ENCODE measurements at places on chromosomes 16 and 17.

DNA sequence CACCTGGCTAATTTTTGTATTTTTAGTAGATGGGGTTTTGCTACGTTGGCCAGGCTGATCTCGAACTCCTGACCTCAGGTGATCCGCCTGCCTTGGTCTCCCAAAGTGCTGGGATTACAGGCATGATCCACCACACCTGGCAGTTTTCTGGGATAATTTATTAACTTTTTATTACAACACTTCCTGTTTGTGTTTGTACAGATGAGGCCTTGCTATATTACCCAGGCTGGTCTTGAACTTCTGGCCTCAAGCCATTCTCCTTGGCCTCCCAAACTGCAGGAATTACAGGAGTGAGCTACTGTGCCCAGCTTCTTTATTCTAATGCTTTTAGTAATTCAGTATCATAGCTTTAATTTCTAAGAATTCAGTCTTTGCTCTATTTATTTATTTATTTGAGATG lies 16.1 kb upstream of the SPN start:
- DNase-seq, result no peak

- peak; percentile 80 for DNase-seq
Measured at GRCh38 chr16:81737885-81738536, 41.1 kb upstream of the PLCG2 start.

GRCh38 chr17:9308069-9308468 lies 267.6 kb downstream of the STX8 start:
- no peak for DNase-seq

GRCh38 chr17:39800540-39800939 lies 62.8 kb downstream of the GRB7 start:
- peak; percentile 17 for DNase-seq

- no peak for DNase-seq
Measured at GRCh38 chr17:14340857-14341754, 40.2 kb downstream of the HS3ST3B1 start.

DNA sequence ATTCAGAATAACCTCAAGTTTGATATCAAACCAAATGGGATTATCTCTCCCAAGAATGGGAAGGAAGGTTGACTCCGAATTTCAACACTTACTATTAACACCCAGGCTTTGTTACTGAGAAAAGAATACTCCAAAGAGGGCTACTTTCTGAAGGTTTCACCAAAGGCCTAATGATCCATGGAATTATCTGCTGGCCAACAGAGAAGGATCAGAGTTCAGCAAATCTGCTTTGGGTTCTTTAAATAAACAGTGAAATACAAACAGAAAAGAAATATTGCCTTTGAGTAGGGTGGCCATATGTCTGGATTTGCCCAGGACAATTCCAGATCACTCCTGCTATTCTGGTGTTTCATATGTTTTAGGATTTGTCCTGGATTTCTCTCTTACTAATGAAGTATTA lies 564.5 kb upstream of the PSMD7 start:
- DNase-seq, result no peak

DNA sequence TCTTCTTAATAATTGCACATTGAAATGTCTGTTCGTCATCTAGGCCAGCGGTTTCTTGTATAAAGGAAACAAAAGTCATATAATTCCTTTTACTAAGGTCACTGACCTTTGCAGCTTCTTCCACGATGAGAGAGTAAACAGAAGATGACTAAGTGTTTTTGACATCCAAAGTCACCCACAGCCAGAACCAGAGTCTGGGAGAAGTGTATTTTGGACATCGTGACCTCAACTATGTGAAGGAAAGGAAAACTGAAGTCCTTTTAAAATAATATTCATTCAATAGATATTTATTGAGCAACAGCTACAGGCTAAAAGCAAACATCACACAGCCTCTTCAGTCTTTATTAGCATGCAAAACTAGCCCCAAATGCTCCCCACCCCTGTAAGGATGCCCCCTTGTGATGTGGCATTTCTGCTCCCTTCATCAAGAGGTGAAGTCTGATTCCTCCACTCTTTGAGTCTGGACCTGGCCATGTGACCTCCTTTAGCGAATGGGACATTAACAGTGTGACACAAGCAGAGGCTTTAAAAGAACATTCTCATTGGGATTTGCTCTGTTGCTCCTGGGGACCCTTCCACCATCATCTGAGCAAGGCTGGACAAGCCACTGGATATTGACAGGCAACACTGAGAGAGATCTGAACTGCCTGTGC lies 8.1 kb upstream of the PMP22 start:
- DNase-seq, result no peak

- DNase-seq, result no peak
Measured at GRCh38 chr17:73064084-73064938, 28.2 kb downstream of the SLC39A11 start.

Data from T-helper 9 cell (primary cell).